ENCODE measurements at places on chromosomes 16 and 17.

DNA sequence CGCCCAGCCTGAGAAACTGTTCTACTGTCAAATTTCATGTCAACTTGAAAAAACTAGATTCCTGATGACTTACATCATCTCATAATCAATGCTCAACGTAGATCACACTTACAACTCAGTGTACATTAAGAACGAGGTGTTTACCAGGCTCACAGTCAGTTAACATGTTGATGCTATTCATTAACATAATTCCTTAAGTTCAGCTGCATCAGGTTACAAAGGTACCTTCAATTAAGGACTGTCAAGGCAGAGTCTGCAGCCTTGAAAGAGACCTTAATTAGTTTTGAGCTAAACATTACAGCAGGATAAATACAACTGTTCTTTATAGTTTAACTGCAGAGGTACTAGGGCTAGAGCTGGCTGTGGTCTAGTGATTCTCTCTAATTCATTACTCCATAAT, 1.9 kb downstream of the GNA13 start:
- no peak for DNase-seq

DNA sequence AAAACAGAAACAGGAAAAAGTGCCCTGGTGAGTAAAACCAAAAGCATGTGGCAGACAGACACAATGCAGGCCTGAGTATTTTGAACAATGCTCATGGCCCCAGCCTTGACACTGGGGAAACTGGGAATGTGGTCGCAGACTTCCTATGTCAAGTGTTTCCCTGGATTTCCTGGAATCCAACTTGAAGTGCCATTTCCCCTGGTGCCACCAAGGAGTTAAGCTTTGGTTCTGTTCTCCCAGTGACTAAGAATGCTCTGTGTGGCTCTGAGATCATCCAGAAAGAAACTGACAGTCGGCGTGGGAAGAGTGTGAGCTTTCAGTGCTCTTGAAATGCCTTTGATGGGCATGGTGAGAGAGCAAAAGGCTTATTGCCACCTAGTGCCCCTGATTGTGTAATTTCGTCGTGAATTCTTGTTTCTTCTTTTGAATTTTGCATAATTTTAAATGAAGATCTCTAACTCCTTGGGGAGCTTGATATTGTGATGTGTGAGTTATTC, 96.0 kb downstream of the YPEL2 start:
- no peak for DNase-seq

GRCh38 chr17:58786586-58787295, 31.1 kb downstream of the PPM1E start:
- no peak for DNase-seq

DNA sequence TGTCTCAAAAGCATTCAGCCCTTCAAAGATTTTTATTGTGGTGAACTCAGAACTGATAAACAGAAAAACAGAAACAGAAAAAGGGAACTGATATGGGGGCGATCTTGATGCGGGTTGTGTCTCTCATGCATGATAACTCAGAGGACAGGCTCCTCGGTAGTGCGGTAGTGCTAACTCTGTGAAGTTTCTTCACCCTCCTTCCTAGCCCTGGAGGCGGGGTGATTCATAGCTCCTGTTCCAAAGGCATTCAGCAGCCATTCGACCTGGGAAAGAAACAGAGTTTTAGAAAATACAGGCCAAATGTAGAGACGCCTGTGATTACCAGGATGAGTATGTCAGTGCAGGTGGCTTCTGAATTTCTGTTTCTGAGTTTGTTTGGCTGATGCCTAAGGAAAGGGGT, 5.5 kb upstream of the MAF start:
- DNase-seq = no peak

- no peak for DNase-seq
Measured at GRCh38 chr17:57285701-57286100, 29.4 kb downstream of the MSI2 start.

DNA sequence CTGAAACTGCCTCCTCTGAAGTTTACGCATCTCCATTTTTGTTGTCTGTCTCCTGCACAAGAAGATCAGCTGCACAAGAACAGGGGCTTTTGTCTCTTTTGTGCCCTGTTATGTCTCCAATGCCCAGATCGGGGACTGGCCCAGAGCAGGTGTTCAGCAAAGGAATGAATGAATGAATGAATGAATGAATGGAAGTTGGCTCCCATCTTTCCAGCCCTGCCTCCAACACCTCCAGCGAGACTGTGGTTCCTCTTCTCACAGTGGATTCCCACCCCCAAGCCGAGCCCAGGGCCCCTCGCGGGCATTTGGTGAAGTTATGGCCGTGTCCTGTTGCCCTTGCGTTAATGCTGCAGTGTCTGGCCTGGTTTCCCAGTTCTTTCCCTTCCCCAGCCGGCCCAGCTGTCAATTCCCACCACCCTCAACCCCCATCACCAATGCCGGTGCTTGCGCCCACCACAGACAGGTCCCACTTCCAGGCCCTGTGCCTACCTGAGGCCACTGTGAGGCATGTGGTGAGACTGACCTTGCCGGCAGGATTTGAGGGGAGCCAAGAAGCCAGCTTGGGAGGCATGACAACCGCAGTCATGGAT, 21.3 kb upstream of the KCNJ12 start:
- DNase-seq = no peak

- no peak for DNase-seq
Measured at GRCh38 chr16:71352466-71352865, 6.1 kb upstream of the CALB2 start.

GRCh38 chr17:28807925-28808634, 34.5 kb downstream of the FAM222B start:
- DNase-seq = no peak

GRCh38 chr16:55557186-55557585, 9.3 kb upstream of the CAPNS2 start:
- no peak for DNase-seq

DNA sequence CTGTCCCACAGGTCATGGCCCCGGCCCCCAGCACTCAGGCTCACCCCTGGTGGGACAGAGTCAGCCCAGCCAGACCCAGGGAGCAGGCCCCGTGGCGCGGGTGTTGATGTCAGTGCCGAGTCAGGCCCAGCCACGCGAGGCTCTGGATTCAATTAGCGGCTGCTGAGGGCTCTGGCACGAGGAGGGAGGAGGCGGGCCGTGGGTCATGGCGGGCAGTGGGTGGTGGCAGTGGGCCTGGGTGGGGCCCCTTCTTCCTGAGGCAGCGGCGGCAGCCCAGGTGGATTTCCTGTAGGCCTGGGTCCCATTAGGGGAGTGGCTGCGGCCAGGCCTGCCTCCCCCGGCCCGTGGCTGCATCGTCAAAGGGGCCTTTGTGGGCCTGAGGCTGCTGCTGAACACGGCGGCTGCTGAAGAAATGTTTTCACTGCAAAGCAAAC, 12.9 kb downstream of the VASN start:
- no peak for DNase-seq

GRCh38 chr16:84190731-84191388, at the start of gene ADAD2:
Gene ADAD2, plus strand, starts transcription at chr16:84191157. Its CDS starts 74 bp downstream, at chr16:84191231.
- no peak for DNase-seq

- DNase-seq = no peak
Measured at GRCh38 chr17:10429421-10430045, 7.8 kb upstream of the MYH8 start.

DNA sequence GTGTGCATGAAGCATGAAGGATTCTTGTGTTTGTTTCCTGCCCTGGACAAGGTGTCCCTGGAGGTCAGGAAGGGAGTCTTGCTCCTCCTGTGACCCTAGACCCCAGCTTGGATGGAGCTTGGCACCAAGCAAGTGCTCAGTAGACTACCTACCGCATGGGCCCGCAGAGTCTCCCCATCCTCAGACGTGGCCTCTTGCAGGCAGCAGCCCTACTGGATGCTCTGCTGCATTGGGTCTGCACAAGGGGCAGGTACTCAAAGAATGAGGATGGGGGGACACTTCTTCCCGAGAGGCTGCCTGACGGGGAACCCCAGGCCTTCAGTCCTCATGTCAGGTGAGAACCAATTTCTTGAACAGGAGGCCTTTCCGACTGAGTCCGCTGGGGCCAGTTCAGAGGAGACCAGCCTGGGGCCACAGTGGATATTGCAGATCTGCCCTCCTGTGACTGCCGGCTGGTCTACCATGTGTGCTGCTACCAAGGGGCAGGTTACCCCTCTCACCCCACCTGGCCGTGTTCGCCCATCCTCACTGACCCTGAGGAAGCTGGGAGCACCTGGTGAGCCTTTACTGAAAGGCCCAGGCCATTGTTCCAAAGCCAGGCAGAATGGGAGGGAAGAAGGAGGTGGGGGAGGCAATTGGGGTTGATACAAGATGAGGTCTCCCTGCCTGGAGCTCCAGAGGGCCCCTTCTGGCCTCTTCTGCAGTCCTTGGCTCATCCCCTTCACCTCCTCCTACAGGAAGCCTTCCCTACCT, 206.3 kb downstream of the RAB11FIP4 start:
- no peak for DNase-seq

DNA sequence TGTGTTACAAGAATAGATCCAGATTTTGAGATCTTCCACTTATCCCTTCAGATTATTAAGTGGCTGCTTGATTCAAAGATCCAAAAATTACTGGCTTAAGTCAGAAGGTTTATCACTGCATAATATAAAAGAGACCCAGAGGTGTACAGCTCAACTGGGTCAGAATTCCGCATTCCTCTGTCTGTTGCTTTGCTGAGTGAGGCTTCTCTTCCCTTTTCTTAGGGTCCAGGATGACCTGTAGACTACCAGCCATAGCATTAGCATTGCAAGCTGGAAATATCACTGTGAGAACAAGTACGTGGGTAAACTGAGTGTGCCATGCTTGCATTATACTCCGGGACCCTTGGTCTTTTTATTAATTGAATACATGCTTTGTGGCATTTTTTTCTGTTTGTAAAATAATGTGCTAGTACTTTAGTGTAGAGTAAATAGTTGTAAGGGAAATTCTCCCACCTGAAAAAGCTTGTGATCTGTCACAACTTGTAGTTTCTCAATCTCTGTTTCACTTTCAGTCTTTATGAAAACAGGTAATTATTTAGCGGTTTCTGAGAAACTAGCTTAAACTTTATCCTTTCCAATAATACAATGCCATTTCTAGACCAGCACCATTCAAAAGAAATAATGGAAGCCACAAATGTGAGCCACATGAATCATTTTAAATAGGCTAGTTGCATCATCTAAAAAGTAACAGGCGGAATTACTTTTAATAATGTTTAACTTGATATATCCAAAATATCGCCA, 61.6 kb downstream of the TNRC6C start:
- DNase-seq = no peak

- DNase-seq = no peak
Measured at GRCh38 chr17:16995930-16996329, 24.0 kb upstream of the TNFRSF13B start.

DNA sequence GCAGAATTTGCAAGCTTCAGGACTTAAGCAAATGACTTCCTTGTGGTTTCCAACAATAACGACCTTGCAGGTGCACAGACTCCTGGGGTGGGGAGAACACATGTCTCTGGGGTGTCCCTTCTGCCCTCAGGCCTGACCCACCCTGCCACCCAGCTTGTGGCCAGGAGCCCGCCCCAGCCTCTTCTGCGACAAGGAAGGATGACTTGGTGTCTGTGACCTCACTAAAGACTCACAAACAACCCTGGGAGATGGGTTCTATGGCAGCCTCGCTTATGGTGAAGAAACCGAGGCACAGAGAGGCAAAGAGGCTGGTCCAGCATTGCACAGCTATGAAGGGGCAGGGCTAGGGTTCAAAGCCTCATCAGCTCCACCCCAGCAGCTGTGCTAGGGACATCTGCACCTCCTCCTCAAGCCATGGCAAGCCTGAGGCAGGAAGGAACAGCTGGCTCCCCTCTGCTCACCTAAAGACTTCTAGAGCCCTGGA, 2.6 kb downstream of the ATP2A3 start:
- DNase-seq = no peak

- DNase-seq = no peak
Measured at GRCh38 chr16:66899945-66900710, 18.6 kb downstream of the CDH16 start.

- no peak for DNase-seq
Measured at GRCh38 chr17:58960068-58960467, 146.6 kb downstream of the TRIM37 start.

DNA sequence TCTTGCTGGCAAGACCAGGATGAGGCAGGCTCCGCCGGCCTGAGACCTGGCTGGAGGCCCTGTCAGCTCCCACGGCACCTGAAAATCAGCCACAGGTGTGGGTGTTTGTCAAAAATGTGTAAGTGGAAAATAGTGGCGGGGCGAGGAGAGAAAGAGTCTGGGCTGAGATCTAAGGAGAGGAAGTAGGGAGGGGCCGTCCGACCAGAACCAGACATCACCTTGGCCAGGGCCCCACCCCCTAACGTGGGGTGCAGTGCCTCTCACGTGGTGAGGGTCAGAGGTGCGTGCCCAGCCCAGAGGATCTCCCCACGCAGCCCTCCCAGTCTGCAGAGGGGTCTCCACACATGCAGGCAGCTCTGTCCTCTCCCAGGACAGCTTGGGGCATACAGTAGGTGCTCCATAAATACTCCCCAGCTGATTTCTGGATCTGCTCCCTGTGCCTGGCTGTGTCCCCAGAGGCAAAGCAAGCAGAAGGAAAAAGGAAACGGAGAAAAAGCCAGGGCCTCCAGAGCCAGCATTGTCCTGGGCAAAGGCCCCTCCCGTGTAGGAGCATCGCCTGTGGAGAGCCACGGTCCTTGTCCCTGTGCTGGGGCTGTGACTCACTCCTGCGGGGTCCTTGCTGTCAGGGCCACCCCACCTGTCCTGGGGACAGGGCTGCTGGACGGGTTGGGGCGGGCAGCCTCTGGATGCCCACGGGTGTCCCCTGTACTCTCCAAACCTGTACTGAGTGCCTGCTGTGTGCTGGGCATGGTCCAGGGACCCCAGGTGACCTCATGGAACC, 16.7 kb downstream of the ZFPM1 start:
- no peak for DNase-seq

DNA sequence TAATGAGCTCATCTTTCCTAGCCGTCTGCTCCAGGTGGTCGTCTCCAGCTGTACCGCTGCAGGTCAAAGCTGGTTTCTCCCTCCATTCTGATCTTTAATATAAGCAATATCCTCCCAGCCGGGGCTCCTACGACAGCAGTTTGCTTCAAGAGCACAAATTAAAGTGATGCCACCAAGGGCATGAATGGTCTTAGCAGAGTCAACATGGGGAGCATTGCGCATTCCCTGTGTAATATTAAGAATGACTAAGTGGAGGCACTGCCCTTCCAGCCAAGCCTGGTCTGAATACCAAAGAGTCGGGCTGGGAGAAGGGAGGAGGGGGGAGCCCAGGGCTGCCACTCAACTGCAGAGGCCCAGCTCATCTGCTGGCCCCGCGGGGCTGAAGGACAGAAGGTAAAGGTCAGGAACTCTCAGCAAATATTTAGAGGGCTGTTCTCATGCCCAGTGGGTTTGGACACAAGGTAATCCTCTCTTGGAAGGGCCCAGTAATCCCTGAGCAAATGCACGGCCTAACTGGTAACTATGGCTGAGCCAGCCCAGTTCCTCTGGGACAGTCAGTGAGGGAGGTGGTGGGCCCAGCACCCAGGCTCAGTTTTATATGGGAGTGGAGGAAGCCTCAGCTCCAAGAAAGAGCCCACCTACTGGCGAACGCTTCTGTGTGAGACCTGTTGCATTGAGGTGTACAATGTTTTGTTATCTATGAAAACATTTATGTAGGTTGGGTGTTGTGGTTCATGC, 121.2 kb downstream of the IRX3 start:
- no peak for DNase-seq

DNA sequence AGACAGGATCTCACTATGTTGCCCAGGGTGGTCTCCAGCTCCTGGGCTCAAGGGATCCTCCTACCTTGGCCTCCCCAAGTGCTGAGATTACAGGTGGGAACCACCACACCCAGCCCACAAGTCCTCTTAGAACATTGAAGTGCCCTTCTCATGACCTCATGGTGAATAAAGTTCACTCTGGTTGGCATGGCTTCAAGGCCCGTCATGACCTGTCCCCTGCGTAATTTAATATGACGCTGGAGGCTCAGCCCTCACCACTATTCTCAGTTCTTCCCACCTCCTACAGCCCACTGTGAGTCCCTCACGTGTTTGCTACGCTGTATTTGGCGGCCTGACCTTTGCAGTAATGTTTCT, 1.9 kb downstream of the ENDOV start:
- DNase-seq = no peak

- DNase-seq = no peak
Measured at GRCh38 chr17:50365649-50366393, 7.2 kb downstream of the MRPL27 start.

Data from stimulated activated CD8-positive, alpha-beta memory T cell treated with anti-CD3 and anti-CD28 coated beads, Interleukin-4, amount 100 ng/mL, for 1 hour (primary cell).